ENCODE measurements at places on chromosomes 12 and 14.
A peak's percentile ranks its signal among the peaks of the same experiment; 100 is the strongest.

GRCh38 chr12:19431407-19432308 is 7.6 kb upstream of the AEBP2 start:
- DNase-seq: peak; percentile 87

DNA sequence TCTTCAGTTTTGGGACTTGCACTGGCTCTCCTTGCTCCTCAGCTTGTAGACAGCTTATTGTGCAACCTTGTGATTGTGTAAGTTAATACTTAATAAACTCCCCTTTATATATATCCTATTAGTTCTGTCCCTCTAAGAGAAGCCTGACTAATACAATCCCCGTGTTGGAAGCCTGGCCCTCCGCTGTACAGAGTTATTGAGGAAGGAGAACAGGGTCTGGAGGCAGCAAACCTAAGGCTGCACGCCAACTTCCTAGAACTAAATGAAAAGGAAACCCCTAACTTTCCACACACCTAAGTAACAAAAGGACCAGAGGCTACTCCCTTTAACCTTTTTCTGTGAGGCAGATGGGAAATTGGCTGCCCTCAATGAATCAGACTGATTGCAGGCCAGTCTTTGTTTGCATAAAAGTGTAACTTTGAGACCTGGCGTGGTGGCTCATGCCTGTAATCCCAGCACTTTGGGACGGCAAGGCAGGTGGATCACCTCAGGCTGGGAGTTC is 42.6 kb upstream of the LIMA1 start:
- no peak for DNase-seq

DNA sequence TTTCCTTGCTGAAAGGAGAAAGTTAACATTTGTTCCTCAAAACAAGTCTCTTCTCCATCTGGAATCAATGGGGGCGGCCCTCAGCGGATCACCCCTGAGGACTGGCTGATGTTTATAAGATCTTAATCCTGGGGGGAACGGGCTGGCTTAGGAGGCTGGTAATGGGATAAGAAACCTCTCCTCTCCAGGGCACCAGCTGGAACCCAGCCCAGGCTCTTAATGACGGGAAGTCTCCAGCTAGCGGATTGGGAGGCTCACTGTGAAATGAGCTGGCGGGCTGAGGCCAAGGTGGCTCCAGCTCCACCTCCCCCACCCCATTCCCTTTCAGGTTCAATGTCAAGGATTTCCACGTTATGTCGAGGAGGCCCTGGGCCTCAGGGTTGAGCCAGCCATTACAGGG is 1133.0 kb downstream of the VRK1 start:
- DNase-seq: no peak

- peak; percentile 48 for DNase-seq
Observed at GRCh38 chr12:5390174-5390799, 41.6 kb upstream of the NTF3 start.

DNA sequence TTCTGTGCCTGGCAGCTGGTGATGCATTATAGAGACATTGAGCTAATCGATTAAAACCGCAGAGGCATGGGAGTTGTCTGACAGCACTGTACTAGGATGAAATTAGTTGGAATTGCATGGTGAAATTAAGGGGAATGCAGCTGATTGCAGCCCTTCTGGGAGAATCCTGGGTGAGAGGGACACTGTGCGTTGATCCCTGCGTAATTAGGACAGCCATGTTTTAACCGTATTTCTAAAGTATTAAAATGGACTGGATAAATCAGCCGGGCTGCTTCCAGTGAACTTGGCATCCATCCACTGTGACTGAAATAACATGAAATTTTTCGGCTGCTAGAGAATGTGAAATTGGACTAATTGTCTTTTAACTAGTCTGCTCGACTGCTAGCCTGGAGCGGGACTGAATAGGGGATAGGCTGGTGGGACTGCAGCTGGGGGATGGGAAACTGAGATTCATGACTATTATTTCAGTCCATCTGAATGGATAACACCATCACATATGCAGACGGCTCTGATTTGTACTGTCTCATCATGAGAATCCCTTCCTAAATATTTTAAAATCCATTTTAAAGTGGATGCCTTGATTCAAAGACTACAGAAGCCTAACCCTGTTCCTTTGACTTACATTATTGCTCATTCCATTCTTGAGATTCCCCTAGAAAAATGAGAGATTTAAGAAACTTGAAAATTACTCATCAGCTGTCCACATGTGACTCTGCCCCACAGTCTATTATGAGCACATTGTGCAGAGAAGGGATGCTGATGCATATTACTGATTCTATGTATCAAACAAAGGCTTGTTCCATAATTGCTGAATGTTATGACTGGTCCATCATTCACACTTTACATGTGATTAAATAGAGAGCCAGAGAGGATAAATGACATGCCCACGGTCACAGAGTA is 343.9 kb downstream of the NPAS3 start:
- peak; percentile 39 for DNase-seq

DNA sequence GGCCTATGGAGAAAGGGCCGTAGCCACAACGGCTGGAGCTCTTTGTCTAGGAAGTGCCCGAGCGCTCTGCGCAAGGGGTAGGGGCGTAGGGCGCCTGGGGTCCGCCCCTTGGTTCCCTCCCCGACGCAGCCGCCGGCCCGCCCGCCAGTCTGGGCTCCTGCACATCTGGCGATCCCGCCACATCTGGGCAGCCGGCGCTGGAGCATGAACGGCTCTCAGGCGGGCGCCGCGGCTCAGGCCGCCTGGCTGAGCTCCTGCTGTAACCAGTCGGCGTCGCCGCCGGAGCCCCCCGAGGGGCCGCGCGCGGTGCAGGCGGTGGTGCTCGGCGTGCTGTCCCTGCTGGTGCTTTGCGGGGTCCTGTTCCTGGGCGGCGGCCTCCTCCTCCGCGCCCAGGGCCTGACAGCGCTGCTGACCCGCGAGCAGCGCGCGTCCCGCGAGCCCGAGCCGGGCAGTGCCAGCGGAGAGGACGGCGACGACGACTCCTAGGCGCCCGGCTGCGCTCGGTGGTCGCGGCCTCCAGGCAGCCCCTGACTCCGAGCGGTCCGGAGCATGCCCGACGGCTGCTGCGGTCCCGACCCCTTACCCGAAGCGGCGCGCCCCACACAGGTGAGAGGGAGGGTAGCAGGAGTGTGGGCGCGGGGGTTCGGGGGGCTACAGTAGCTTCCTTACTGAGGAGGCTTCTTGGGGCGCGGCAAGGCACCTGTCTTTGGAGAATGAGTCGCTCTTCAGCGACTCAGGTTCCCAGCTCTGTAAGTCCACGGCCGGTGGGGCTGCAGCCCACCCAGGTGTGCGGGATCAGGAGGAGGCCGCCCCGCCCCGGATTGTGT is at the start of gene SMIM41:
Gene SMIM41, plus strand, starts transcription at position 129 of the 827 bp plus-strand sequence. Its CDS starts 76 bp downstream, at position 205.
- DNase-seq: no peak

DNA sequence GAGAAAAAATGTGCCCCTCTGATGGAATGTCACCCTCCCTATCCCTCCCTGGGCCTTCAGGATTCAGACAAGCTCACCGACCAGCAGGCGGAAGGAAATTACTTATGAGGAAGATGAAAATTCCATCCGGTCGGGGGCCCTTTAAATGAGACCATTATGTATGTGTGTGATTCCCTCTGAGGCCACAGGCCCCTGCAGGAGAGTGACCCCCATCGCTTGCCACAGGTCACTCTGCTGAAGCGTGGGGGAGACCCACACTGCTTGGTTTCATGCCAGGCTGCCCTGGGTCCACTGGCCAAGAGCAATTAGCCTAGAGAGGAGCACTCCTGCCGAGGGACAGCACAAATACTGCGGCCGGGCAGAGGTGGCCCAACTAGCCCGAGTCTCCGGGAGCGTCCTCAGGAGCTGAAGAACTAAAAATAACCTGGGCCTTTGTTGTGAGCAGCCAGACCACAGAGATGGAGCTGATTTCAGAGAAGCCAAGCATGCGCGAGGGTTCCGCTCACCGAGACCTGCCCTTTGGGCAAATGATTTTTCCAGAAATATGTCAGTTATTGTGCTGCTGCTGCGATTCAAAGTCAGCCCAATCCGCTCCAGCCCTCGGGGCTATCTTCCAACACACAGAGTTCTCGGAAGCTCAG is 276.4 kb downstream of the DPF3 start:
- peak; percentile 61 for DNase-seq

- no peak for DNase-seq
Observed at GRCh38 chr14:77607741-77608302, 8.6 kb downstream of the SPTLC2 start.

GRCh38 chr14:56422703-56423213 is 156.8 kb upstream of the TMEM260 start:
- DNase-seq: peak; percentile 71

- no peak for DNase-seq
Observed at GRCh38 chr12:54304187-54304810, 3.5 kb upstream of the NFE2 start.

DNA sequence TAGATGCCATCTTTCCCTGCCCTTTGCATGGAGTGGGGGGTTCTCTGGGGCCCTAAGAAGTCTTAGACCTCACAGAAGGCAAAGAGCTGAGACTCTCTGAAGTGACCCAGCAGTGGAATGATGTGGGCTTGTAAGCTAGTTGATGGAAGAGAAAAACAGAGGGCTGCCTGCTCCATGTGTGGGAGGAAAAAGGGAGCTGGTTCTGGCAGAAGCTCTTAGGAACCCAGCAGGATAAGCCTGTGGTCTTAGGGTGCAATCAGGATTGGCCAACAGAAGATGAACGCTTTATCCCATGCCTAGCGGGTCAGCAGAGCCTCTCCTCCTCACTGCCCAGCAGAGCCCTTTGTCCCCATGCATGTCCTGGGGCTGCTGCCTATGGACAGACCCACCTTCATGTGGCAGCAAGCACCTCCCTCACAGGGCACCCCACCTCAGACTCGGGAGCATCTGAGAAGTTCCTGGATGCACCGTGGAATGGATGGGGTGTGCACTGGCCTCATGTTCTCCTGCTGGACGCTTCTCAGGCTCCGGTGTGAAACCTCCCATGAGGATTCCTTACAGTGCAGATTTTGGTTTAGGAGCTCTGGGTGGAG is 152.7 kb downstream of the ADGRD1 start:
- DNase-seq: no peak

GRCh38 chr12:62931477-62931876 is 3.5 kb downstream of the PPM1H start:
- DNase-seq: no peak

GRCh38 chr12:49885663-49886461 is 17.8 kb downstream of the FAIM2 start:
- DNase-seq: no peak

DNA sequence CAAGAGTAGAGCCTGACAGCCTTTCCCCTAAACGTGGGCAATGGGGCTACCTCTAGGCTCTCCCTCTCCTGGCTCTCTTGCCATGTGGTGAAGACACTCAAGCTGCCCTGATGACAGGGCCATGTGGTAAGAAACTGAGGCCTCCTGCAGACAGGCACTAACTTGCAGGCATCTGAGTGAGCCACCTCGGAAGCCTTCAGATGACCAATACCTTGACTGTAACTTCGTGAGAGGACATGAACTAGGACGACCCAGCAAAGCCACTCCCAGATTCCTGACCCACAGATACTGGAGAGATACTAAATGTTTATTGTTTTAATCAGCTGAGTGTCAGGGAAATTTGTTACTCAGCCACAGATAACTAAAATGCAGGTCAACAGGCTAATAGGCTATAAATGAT is 96.4 kb downstream of the EFCAB11 start:
- DNase-seq: no peak

GRCh38 chr12:18391151-18391550 is 129.8 kb downstream of the PIK3C2G start:
- DNase-seq: peak; percentile 13

DNA sequence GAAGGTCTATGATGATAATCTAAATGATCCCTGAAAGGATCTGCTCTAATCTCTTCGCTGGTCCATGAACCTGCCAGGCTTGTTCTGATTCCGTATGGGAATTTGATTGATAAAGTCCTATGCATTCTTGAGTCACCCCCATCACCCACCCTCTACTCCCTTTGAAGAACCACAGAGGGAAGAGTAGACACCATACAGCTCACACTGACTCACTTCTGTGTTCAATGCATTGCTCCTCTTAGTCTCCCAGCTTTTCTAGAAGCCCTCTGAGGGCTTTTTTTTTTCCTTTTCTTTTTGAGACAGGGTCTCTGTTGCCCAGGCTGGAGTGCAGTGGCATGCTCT is 18.5 kb upstream of the GPRC5A start:
- peak; percentile 68 for DNase-seq

DNA sequence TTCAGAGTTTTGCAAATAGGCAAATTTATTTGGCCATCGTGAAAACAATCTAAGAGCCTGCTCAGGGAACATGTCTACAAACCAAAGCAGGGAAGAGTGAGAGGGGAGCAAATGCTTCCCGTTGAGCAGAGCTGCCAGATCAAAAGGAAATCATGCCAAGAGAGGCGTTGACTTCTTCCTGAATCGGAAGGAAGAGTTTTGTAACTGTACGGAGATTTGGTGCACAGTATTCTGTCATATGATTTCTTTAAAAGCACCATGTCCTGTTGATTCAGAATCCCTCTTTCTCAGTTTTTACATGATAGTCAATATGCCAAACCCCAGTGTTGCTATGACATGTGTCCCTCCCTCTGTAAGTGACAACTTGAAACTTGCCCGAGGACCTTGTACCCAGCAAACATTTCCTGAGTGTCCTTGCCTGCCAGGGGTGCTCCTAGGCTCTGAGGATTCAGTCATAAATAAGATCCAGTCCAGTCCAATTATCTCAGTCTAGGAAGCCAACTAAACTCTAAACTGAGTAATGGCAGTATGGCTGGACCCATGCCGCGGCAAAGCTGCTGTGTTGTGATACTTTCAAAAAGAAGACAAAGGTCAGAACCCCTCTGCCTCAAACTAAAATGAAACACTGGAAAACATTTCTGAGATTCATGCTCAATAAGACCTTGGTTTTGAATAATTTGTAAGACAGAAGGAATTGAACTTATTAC is 300.1 kb upstream of the FKBP4 start:
- no peak for DNase-seq

Data from fibroblast of skin of abdomen (primary cell).